PC-9 (cell line): ENCODE measurements at places on chromosomes 11 and 22.
A peak's percentile ranks its signal among the peaks of the same experiment; 100 is the strongest.

DNA sequence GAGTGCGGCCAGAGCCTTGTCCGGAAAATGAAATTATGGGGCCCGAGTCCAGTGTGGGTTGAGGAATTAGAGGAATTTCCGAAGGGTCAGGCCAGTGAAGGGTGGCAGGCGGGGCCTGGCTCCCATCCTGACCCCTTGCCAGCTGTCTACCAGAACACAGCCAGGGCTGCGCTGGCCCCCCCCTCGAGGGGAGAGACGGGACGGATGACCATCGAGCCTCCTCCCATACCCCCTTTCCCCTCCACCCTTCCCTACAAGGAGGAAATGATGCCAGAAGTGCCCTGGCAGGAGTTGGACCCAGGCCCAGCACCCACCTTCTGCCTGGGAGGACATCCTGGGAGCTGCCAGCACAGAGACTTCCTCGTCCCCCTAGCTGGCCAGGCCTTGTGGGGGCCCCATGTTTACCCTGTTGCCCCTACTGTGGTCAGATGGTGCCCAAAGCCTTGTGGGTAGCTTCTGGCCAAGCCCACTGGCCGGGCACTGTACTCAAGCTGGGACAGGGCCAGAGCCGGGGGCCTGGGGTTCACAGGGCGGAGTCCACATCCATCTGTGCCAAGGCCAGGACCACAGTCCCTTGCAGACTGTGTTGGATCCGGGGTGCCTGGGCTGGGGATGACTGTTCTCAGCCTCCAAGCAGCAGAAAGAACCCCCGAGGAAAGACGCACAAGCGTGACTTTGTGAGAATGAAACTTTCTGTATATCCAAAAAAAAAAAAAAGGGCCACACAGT is 20.8 kb downstream of the ARVCF start:
- DNase-seq = no peak

- no peak for DNase-seq
Measured at GRCh38 chr22:44401783-44402110, 89.0 kb upstream of the SHISAL1 start.

DNA sequence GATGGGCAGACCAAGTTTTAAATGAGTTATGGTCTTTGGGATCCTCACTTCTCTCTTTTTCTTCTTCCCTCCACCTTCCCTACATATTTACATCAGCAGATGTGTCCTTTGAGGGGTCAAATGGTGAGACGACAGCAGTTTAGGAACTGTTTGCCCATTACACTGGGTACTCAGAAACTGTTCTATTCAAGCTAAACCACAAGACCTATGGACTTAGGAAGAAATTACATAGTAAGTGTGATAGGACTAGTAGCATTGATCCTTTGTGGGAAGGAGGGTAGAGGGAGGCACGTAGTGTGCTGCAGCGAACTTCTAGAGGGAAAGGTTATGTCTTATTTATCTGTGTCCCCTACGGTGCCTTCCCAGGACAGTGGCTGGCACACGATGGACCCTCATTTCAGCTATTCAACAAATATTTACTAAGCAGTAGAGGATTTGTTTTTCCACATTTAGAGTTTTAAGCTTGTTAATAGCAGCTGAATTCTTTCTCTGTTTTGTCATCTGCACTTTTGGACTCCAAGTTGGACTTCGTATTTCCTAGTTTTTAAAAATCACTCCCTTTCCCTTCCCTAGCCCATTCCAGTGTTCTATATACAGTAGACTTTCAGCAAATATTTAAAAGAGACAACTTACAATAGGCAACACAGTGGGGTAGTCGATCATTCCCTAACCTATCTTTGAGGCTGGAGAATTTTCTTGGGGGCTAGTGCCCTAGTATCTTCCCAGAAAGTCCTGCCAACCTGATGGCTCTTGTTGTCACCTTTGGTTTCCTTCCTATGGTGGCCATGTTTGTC is 13.9 kb downstream of the FZD4 start:
- DNase-seq = no peak

GRCh38 chr11:76462317-76462716 is 17.5 kb downstream of the EMSY start:
- no peak for DNase-seq

DNA sequence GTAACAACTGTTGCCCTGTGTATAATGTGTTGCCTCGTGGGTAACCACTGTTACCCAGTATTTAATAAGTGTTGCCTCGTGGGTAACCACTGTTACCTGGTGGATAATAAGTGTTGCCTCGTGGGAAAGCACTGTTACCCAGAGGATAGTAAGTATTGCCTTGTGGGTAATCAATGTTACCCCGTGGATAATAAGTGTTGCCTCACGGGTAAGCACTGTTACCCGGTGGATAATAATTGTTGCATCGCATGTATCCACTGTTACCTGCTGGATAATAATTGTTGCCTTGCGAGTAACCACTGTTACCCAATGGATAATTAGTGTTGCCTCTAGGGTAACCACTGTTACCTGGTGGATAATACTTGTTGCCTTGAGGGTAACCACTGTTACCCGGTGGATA is 17.1 kb upstream of the NXPE4 start:
- DNase-seq = no peak

DNA sequence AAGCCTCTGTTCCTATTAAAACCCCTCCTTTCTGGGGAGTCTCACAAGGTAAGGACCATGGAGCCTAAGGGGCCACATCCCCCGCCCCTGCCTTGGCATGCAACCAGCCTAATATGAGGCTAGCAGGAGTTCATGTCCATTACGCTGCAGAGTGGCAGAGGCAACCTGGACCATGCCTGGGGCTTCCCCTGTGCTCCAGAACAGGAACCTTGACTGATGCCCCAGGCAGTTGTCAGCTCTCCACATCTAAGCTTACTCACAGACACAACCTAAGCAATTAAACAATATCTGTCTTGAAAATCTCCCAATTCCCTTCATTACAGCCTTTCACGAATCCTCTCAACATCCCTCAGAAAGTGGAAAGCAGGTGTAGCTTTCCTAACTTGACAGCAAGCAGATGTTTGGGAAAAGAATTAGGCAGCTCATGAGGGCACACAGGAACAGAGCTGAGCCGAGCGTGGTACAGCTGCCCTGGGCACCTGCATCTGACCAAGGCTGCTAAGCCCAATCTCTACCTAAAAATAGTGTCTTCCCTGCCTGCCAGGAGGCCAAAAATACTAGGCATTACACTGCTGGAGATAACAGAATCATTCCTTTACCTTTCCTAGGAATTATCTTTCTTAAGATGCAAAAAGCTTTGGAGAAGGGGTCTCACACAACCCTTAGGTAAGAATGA is 20.8 kb downstream of the C11orf71 start:
- DNase-seq = no peak

GRCh38 chr11:6604081-6604626 is 580 bp downstream of the ILK start:
- DNase-seq = no peak

GRCh38 chr11:232783-233565 is 3.2 kb downstream of the SIRT3 start:
- DNase-seq = no peak

GRCh38 chr22:37363261-37363992 is 63.9 kb downstream of the ELFN2 start:
- no peak for DNase-seq

- DNase-seq = no peak
Measured at GRCh38 chr22:22901578-22902218, 14.1 kb downstream of the IGLL5 start.

DNA sequence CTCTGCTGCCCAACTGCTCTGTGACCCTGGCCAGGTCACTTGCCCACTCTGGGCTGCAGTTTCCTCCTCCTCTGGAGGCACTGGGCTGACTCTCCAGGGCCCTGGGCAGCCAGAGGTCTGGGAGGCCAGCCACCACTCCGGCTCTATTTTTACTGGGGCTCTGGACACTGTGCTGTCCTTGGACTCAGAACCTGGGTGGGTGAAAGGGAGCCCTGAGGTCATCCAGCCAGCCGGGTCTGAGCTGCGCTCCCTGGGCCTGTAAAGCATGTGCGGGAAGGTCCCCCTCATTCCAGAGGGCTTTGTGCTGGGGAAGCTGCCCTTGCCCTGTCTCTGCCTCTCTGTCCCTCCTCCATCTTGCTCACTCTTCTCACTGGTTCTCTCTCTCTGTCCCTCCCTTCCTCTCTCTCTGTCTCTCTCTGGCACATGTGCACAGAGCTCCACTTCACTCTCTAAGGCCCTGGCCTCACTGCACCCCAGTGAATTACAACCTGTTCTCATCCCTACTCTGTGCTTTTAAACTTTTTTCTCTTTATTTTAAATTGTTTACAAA is 24.6 kb downstream of the MB start:
- DNase-seq = no peak

GRCh38 chr11:134521452-134522289 is 109.6 kb upstream of the B3GAT1 start:
- no peak for DNase-seq

GRCh38 chr22:19244600-19245352 is 46.7 kb downstream of the CLTCL1 start:
- DNase-seq = no peak

DNA sequence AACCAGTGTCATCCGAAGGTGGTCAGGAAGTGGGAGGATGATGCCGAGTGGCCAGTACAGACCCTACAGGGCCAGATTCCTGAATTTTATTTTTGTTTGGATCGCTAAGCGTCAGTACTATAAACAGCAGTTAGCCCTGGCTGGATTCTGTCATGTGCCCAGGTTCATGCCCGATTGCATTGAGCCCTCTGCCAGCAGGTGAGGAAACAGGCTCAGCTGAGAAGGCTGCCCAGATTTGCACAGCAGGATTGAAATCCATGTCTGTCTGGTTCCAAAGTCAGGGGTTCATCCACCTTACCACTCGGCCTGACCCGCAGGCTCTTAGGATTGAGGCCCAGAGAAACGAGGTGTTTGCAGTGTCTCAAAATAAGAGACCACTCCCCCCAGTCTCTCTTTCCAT is 9.1 kb upstream of the TBC1D22A start:
- no peak for DNase-seq

GRCh38 chr22:40542821-40543540 is 93.5 kb downstream of the MRTFA start:
- DNase-seq = no peak

GRCh38 chr22:30079952-30080533 is at the start of gene HORMAD2:
TSS of gene HORMAD2 (plus strand) at chr22:30080464. CDS start at chr22:30093953, 13,489 bp downstream.
- DNase-seq = peak; percentile 70

- no peak for DNase-seq
Measured at GRCh38 chr22:25638638-25639037, 74.2 kb downstream of the GRK3 start.

GRCh38 chr11:74017631-74018030 is 8.7 kb upstream of the UCP3 start:
- DNase-seq = no peak

- DNase-seq = no peak
Measured at GRCh38 chr22:49327411-49328117, 500.1 kb downstream of the BRD1 start.

- DNase-seq = no peak
Measured at GRCh38 chr11:43690929-43691725, 10.6 kb downstream of the HSD17B12 start.

GRCh38 chr11:65419772-65420481 is 2.7 kb upstream of the NEAT1 start:
- peak; percentile 93 for DNase-seq

GRCh38 chr11:111115890-111116289 is 129.6 kb upstream of the POU2AF2 start:
- DNase-seq = no peak

DNA sequence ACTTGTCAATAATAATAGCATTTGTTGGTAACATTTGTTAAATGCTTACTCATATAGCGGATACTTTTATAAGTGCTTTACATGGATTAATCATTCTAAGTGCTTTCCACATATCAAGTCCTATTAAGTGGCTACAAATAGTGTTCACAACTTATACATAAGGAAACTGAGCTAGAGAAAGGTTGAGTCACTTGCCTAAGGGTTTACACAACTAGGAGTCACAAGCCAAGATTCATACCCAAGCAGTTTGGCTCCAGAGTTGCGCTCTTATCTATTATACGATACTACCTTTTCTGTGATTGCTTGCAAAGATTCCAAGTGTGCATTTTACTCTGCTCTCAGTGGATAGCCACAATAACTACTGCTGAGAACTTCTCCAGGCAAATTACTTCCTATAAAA is 215.9 kb upstream of the CCDC90B start:
- DNase-seq = no peak

GRCh38 chr11:64358536-64358906 is 441 bp upstream of the RPS6KA4 start:
- DNase-seq = no peak

DNA sequence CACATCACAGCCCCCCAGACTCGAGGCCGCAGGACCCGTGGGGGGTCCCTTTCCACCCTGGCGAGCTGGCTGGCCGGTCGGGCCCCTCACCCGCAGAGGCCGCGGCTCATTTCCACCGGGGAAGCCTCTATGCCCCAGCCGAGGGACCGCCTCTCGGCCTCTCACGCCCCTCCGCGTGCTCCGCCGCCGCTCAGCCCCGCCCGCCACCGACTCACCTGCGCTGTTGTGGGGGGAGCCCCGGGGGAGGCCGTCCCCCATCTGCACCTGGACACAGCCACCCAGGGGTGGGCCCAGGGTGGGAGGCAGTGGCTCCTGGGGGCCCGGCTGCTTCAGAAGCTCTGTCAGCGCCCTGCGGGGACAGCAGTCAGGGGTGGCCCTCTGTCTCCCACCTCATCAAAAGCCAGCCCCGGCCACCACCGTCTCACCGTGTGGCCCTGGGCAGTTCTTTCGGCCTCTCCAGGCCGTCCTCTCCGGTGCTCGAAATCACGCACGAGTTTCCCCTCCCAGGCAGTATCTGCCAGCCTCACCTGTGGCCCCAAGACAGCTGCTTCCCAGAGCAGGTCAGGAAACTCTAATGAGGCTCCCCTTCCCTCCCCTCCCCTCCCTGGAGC is 3.8 kb downstream of the SHISA8 start:
- no peak for DNase-seq
